Vagina (tissue), 2 donors: ENCODE measurements at places on chromosomes 4 and X.
A peak's percentile ranks its signal among the peaks of the same experiment; 100 is the strongest.

DNA sequence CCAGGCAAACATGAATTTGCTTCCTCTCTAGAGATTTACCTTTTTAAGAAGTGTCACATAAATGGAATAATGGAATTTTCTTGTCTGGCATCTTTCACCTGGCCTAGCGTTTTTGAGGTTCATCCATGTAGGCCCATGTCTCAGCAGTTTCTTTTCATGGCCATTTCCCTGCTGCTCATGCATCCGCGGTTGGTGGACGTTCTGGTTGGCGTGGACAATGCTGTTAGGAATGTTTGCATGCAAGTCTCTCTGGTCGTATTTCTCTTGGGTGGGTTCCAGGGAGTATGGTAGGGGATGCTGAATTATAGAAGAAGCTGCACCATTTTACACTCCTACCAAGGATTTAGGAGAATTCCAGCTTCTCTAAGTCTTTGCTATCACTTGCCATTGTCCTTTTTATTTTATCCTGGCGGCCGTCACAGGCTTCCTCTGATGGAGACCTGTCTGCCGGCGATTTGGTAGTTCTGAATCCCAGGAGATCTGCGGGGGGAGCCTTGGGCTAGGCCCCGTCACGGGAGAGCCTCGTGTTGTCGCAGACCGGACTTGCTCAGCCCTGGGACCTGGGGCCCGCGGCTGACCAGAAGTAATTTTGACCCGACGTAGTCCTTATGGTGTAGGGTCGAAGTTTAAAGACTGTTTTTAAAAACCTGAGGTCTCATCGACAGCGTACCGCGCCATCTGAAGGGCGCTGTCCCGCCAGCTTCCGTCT lies 56.9 kb upstream of the TADA2B start:
- DNase-seq, result no peak

- DNase-seq, result no peak
Observed at GRCh38 chrX:103362474-103362873, 6.2 kb downstream of the TCEAL9 start.

- no peak for DNase-seq
Observed at GRCh38 chrX:102085706-102086105, 39.8 kb upstream of the TCEAL2 start.

DNA sequence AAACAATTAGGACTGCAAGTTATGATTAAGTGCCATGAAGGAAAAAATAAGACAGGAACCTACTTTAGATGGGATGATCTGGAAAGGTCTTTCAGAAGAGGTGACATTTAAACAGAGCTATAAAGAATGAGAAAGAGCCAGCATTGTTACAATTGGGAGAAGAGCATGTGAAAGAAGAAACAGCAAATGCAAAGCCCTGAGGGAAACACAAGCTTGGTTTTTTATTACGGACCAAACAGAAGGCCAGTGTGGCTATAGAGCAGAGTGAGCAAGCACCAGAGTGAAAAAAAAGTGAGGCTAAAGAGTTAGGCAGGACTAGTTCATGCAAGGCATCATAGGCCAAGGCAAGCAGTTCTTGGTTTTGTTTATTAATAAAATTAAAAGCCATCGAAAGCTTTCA lies 175.6 kb downstream of the RBMX2 start:
- DNase-seq, result no peak

GRCh38 chrX:133053861-133054598 lies 42.9 kb downstream of the USP26 start:
- no peak for DNase-seq

GRCh38 chr4:74414149-74414809 lies 30.7 kb upstream of the AREG start:
- DNase-seq, result no peak

DNA sequence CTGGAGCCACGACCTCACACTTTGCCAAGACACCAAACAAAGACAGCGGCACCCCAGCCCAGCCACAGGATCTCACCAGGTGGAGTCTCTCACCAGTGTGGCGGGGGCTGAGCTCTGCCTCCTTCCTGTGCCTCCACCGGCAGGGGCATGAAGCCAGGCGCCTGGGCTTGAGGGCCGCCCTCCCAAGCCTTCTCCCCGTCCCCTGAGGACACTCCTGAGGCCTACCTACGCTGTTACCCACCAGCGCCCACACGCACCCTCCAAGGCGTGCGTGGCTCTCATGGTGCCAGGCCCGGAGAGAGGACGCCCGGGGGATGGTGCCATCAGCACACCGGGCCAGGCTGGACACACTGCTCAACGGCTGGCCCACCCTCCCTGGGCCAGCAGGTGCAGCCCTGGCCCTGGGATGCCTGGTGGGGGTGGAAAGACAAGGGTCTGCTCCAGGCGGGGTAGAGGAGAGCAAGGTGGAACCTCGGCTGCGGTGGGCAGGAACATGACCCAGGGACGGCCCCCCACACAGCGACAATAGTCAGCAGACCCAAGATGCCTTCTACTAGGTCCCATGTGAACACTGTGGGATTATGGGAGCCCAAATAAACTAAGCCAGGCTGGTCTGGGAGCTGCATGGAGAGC lies 22.1 kb downstream of the NELFA start:
- DNase-seq, result peak; percentile 92

DNA sequence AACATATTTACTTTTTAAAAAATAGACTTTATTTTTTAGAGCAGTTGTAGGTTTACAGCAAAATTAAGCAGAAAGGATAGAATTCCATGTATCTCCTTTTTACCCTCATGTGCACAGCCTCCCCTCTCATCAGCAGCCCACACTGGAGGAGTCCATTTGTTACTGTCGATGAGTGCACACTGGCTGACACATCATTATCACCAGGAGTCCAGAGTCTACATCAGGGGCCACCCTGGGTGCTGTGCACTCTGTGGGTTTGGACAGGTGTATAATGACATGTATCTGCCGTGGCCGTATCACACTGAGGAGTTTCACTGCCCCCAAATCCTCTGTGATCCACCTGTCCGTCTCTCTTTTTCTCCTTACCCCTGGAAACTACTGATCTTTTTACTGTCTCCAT lies 26.3 kb downstream of the TBC1D14 start:
- DNase-seq, result no peak

GRCh38 chr4:158769175-158769921 lies 522 bp downstream of the FNIP2 start:
- DNase-seq, result no peak

- no peak for DNase-seq
Observed at GRCh38 chrX:121456315-121456714, 408.9 kb downstream of the GLUD2 start.

DNA sequence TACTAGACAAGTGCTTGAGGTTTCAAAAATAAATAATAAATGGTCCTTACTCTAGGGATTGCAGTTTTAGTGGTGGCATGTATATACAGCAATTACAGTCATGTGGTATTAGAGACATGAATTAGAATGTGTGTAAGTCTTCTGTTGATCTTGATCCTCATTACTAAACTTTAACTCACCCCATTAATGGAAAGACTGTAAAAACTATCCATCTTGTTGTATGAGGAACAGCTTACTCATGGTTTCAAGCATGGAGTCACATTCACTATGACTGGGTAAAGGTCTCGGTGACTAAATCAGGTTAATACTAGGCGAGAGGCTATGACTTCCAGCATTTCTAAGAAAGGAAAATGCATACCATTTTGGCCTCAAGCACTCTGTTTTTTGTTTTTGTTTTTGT lies 107.0 kb upstream of the HPGD start:
- DNase-seq, result no peak

DNA sequence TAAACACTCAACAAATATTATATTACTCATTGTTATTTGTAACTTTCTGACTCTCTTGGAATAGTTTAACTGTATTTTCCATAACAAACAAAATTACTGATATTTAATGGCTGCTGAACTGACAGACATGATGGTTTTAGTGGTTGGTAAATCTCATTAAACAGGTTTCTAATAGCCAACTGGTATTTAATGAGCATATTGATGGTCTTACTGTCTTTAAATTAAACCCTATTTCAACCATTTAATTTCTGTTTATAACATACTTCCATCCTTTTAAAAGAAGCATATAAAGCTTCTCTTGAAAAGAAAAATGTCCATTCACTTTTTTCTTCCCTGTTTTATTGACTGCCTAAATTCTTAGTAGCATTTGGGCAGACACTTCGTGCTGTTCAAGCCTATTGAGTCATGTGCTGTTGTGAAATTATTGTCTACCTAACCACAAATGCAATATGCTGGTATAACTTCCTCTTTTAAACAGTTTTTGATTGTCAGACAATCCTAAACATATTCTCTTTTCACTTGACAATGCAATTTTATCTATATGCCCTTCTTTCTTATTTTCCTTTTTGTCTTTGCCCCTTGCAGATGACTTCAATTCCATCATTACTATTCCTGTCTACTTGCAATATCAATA lies 163.9 kb upstream of the SLC7A11 start:
- no peak for DNase-seq

DNA sequence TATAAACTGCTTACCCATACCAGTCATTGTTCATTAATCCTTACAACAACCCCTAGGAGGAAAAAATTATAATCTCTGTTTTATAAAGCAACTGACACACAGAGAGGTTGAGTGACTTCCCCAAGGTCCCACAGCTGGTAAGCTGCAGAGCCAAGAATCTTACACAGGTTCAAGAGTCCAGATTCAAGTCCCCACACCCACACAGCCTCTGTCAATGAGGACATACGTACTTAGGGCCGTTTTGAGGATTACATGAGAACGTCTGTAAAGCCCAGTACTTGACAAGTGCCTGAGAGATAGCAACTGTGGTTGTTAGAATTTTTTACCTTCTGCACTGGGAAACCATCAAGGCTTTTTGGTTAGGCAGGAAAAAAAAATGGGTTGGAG lies 556 bp upstream of the SLC25A43 start:
- DNase-seq, result no peak

DNA sequence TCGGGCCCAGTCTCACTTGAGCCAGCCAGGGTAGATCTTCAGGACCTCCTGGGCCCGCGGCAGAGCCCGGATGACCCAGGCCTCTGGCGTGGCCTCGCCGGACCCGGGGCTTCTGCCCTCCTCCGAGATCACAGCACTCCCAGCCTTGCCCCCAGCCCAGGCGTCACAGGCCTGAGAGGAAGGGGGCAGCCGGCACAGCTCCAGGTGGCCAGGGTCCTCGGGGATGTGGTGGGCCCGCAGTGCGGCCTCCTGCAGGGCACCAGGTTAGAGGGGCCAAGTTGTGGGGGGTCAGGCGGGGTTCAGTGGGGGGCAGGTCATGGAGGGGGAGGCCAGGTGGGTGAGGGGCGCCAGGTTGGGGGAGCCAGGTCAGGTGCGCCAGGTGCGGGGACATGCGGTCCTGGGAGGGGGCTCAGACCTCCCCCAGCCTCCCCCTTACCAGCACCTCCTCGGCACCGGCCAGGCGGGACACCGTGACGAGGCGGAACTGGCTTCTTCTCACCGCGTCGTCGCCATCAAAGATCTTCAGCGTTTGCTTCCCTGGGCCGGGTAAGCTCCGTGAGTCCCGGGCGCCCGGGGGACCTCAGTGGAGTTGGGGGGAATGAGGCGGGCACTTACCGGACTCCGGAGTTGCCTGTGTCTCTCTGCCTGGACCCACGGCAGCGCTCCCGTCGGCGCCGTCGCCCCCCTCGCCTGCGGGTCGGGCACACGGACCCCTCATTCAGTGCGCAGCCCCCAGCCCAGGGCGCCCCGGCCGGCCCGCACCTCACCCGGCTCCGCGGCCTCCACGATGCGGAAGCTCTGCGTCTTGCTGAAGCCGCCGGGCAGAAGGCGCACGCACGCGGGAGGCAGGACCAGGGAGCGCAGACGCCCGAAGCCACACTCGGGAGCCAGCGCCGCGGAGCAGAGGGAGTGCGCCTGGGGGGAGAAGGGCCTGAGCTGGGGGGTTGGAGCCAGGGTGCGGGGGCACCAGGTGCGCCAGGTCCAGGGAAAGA lies 6.0 kb downstream of the DGKQ start:
- no peak for DNase-seq

DNA sequence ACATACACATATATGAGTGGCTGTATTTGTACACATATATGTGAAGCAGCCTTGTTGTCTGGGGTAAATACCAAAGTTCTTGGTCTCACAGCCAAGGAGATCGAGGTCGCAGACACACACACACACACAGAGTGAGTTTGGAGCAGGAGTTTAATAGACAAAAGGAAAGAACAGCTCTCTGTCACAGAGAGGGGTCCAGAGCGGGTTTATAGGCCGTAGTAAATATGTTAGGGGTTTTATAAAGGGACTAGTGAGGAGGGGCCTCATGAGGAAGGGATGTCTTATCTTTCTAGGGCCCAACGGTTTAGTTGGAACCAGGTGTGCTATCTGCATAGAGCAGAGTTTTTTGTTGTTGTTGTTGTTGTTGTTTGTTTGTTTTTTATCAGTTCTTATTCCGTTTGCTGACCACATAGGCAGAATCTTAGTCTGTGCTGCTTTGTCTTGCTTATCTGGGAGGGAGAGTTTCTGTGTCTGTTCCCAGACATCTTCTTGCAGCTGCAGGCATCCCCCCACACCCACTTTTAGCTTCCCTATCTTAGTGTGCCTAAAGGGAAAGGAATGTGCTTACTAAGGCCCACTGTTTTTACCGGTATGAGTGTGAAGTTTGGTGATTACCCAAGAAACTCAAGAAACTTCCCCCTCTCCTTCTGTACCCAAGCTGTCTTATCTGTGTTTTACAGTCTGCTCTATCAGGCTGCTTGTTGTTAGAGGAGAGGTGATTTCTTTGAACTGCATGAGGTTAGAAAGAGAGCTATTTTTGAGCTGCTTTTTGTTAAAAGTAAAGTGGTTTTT lies 91.9 kb downstream of the TENT5D start:
- DNase-seq, result no peak

- no peak for DNase-seq
Observed at GRCh38 chrX:32483534-32484136, 727.7 kb downstream of the DMD start.

- no peak for DNase-seq
Observed at GRCh38 chrX:23168291-23168690, 166.4 kb upstream of the PTCHD1 start.

DNA sequence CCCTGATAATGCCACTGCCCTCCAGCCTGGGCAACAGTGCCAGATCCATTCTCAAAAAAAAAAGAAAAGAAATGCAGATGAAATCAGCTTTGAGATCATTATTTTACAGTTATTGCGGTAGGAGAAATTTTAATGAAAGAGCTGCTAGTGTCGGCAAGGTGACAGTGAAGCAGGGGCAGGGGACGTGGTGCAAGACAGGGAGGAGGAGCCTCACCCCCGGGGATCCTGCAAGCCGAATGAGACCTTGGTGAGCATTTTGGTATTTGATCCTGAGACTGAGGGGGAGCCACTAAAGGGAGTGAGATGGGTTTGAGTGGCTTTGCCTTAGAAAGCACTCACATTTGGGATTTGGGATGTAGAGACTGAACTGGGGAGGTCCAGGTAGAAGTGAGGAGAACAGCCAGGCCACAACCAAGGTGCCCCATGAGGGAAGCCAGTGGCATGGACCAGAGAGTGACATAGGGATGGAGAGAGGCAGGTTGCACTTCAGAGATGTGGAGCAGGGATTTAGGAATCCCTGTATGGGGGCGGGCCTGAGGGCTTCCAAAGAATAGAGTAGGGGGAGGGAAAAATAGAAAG lies 23.6 kb downstream of the RBM10 start:
- peak; percentile 67 for DNase-seq

DNA sequence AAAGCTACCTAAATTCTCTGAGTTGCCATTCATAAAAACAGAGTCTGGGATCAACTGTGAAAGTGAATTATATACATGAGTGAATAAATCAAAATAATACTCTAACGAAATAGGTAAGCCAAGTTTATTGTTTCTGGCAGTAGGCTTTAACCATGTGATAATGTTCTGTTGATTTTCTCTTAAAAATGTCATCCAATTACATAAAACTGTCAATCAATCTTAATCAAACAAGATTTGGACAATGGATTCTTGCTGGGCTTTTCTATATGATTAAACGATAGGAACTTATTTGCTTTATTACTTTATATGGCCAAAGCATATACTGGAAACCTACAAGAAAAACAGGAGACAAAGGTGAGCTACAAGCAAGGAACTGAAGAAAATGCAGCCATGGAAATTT lies 148.8 kb downstream of the INPP4B start:
- DNase-seq, result no peak

GRCh38 chr4:151152028-151152427 lies 52.6 kb downstream of the RPS3A start:
- DNase-seq, result no peak
